Muscle of back (tissue), 13 donors: ENCODE measurements at places on chromosomes 2 and 18.

DNA sequence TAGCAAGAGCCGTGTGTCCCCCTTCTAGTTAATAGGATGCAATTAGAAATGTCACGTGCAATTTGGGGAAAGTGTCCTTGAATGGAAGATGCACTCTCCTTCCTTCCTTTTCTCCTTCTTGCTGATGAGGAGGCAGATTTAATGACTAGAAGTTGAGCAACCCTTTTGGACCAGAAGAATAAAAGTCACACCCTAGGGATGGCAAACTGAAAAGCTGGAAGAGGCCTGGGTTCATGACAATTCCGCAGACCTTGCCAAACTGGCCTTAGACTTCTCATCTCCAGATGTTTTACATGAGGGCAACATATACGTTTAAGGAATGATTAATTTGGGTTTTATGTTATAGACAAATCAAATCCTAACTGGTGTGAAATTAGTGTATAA is 38.6 kb upstream of the NCOA1 start:
- no peak for DNase-seq

GRCh38 chr18:42087235-42087634 is 132.2 kb downstream of the PIK3C3 start:
- no peak for DNase-seq

DNA sequence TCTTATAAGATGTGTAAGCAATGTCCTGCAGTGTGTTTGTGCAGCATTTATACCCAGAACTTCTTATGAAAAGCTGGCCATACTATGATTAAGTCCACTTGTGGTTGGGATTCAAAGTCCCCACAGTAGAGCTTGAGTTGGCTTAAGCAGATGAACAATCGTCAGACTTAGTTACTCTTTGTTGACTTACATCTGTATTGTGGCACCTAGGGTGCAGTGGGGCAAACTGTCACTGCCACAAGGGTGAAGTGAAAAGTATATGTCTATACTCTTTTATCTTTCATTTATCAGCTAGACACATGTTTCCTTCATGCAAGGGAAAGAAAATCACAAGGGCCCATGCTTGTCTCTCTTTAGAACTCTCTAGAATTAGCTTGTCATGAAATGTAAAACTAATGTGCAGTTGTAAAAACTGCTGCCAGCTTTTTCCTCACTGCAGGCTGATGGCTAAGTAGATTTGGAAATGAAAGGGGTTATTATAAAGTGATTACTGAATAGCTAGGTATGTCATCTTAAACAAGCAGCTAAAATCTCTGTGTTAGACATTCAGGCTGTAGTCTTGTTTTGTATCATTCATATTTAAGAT is 474.5 kb downstream of the PTPRM start:
- no peak for DNase-seq

- DNase-seq = no peak
These were observed 15.7 kb downstream of the GPATCH11 start for GRCh38 chr2:37100054-37100453.

GRCh38 chr2:188902901-188903491 is 71.2 kb upstream of the COL3A1 start:
- DNase-seq = no peak

GRCh38 chr2:187403568-187404260 is 44.3 kb downstream of the CALCRL start:
- no peak for DNase-seq
